Stimulated activated CD8-positive, alpha-beta memory T cell treated with anti-CD3 and anti-CD28 coated beads, Interleukin-7, amount 100 ng/mL, for 24 hours (primary cell): ENCODE measurements at places on chromosomes 1 and 21.

GRCh38 chr1:180851995-180852887 is 60.5 kb upstream of the KIAA1614 start:
- DNase-seq: no peak

DNA sequence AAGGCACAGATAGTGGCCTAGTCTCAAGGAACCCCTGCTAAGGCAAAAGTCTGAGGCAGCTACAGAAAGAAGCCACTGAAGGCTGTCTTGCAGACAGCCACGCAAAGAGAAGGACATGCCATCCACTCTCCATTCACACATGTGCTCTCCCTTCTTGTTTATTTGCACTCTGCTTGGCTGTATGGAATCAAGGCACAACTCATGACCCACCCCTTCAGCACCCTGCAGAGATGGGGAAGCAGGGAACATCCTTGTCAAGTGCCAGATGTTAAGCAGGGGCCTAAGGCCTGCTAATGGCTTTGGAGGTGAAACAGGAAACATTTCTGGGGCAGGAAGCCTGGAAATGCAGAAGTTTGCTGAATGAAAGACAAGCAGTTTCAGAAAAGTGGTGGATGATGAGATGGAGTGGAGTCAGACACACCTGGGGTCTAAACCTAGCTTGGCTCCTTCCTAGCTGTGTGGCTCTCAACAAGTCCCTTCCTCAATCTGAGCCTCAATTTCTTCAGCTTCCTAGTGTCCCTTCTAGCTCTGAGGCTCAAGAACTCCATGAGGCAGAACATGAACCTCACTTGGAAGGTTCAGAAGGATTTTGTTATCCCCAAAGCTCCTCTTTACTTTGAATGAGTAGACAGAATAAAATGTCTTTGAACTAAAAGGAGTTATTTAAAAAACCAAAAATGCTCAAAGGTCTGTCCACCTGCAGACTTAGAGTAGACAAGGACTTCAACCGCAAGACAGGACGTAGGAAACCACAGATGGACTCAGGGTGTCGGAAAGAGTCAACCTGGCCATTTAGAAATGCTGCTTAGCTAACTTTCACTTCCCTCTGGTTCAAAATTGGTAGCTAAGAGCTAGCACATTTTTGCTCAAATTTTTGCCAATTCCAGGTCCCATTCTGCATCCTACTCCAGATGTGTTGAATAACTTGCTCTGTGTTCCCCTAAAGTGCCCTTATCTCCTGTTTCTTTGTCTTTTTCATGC is 283.1 kb downstream of the PLPP3 start:
- DNase-seq: no peak

- no peak for DNase-seq
Measured at GRCh38 chr1:915295-916172, 8.2 kb upstream of the SAMD11 start.

GRCh38 chr1:245575710-245576109 is 420.9 kb downstream of the KIF26B start:
- no peak for DNase-seq

DNA sequence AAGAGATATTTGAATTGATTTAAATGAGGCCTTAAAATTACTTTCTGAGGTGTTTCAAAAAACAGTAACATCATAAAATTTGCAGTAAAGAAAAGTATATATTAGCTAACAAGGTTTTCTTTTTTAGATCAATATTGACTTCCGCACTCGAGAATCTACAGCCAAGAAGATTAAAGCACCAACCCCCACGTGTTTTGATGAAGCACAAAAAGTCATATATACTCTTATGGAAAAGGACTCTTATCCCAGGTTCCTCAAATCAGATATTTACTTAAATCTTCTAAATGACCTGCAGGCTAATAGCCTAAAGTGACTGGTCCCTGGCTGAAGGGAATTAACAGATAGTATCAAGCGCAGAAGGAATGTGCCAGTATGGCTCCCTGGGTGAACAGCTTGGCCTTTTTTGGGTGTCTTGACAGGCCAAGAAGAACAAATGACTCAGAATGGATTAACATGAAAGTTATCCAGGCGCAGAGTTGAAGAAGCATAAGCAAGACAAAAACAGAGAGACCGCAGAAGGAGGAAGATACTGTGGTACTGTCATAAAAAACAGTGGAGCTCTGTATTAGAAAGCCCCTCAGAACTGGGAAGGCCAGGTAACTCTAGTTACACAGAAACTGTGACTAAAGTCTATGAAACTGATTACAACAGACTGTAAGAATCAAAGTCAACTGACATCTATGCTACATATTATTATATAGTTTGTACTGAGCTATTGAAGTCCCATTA is 3.6 kb downstream of the RGS1 start:
- no peak for DNase-seq

GRCh38 chr1:13901039-13901438 is 201.1 kb downstream of the PRDM2 start:
- DNase-seq: no peak

GRCh38 chr1:84223751-84224432 is 77.6 kb upstream of the SAMD13 start:
- no peak for DNase-seq

GRCh38 chr1:211639475-211640300 is 35.7 kb downstream of the NEK2 start:
- DNase-seq: no peak

DNA sequence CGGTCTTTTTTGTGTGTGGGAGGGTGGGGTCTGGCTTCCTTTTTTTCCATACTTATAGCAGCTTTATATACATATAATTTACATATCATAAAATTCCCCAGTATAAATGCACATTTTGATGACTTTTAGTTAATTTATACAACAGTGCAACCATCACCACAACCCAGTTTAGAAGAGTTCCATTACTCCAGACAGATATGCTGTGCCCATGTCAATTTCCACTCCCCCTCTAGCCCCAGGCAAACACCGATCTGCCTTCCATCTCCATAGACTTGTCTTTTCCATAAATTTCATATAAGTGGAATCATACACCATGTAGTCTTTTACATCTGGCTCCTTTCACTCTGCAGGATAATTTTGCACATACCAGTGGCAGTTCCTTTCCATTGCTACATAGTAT is 139.2 kb upstream of the SYT6 start:
- DNase-seq: no peak

DNA sequence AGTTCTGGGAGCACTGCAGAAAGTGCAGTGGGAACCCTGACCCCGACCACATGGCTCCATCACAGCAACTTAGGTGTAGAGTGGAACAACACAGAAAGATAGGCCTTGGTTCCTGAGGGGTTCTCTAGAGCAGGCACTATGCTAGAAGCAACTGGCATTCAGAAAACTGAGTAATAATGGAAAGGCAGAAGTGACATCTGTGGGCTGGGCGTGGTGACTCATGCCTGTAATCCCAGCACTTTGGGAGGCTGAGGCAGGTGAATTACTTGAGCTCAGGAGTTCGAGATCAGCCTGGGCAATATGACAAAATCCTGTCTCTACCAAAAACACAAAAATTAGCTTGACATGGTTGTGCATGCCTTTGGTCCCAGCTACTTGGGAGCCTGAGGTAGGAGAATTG is 5.3 kb downstream of the MRPS15 start:
- DNase-seq: no peak

GRCh38 chr1:224433041-224433691 is 1.4 kb downstream of the WDR26 start:
- no peak for DNase-seq

DNA sequence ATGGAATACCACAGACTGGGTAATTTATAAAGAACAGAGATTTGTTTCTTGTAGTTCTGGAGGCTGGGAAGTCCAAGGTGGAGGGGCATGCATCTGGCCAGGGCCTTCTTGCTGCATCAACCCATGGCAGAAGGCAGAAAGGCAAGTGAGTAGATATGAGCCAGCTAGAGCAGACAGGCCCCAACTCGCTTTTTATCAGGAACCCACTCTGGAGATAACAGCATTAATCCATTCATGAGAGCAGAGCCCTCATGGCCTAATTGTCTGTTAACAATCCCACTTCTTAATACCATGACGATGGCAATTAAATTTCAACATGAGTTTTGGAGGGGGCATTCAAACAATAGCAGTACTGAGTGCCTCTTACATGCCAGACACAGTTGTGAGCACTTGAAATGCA is 87.2 kb upstream of the SOX13 start:
- DNase-seq: no peak

- no peak for DNase-seq
Measured at GRCh38 chr21:43961382-43961909, 50.7 kb upstream of the TRAPPC10 start.

GRCh38 chr1:184745929-184746638 is 8.6 kb downstream of the EDEM3 start:
- no peak for DNase-seq

DNA sequence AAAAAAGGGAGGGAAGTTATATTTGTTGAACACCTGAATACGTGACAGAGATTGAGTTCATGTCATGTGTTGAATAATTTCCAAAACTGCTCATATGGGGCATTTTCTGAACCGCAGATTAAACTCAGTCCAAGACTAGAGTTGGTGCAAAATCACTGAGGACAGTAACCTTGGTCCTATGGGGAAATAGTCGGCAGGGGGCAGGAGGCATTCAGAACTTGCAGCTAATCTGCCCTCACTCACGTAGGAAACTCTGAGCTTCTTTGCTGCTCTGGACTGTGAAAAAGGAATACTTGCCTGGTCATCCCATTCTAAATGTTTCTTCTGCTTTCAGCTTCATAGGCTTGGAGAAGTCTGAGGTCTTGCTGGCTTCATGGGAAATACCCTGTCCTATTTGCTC is 228.3 kb upstream of the ZP4 start:
- no peak for DNase-seq

DNA sequence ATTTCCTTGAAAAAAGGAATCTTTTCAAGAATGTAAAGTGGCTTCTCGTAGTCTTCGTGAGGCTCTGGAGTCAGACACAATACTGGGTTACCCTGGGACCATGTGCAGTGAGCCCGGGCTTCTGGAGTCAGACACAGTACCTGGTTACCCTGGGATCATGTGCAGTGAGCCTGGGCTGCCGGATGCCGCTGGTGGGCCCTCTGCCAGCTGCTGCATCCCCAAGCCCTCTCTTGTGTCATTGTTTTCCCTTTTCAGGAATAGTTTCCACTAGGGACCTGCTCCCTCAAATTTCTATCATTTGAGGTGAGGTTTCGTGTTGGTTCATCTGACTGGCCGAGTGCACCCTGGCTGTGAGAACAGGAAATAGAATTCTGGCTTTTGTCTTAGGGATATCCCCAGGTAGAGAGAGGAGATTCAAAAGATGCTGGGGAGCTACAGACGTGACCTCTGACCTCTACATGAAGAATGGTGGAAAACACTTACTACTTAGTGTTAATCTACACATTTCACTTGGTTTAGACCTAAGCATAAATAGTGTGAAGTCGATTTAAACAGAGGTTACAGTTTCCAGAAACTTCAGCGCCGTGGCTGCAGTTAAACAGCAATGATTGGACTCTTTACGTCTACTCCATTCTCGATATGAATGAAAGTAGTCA is 10.6 kb downstream of the ADARB1 start:
- DNase-seq: no peak

- no peak for DNase-seq
Measured at GRCh38 chr1:165395478-165395877, 39.0 kb upstream of the LMX1A start.

DNA sequence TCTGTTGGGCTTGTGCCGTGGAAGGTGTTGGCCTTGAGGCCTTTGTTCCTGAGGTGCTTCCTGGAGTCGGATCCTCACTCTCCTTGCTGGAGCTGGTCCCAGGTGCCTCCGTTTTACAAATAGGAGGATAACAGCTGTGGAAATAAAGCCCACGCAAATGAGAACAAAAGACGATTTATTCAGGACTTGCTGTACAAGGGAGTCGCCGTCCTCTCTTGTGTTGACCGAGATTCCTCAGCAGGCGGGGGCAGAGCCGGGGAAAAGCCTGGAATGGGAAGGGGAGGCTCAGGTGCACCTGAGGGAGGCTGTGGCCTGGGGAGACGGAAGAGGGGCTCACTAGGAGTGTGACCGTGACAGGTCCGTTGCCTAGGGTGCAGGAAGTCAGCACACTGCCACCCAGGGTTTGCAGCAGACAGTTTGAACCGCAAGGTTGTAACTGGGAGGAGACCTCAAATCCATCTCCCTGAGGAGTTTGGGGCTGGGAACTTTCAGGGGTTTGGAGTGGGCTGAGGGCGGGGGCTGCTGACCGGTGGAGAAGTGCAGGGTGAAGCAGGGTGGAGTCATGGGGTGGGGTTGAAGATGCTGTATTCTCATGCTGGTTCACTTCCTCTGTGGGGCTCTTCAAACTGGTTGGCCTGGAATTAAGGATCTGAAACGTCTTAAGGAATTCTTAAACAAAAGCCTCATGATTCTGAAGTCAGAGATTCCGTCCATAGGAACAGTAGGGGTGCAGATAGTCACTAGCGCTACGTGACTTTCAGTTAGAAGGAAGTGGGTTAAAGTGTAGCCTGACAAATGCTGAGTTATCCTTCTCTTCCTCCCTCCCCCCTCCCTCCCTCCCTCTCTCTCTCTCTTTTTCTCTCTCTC is 2.6 kb upstream of the CSTB start:
- DNase-seq: no peak

DNA sequence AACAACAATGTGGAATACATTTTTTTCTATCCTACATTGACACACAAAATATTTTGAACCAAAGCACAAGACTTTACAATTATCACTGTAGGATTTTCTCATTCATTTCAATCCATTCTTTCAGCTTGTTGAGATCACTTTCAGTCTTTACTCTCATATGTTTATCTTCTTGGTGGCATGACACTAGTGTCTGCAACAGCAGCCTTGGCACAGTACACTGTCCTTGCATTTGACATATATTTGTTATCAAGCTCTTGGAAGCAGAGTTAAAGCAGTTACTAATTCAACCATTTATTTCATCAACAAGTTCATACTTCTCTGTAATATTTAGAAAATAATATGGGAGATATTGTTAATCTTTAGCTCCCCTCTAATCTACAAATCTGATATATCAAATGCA is 922.4 kb upstream of the ADGRL2 start:
- DNase-seq: no peak

DNA sequence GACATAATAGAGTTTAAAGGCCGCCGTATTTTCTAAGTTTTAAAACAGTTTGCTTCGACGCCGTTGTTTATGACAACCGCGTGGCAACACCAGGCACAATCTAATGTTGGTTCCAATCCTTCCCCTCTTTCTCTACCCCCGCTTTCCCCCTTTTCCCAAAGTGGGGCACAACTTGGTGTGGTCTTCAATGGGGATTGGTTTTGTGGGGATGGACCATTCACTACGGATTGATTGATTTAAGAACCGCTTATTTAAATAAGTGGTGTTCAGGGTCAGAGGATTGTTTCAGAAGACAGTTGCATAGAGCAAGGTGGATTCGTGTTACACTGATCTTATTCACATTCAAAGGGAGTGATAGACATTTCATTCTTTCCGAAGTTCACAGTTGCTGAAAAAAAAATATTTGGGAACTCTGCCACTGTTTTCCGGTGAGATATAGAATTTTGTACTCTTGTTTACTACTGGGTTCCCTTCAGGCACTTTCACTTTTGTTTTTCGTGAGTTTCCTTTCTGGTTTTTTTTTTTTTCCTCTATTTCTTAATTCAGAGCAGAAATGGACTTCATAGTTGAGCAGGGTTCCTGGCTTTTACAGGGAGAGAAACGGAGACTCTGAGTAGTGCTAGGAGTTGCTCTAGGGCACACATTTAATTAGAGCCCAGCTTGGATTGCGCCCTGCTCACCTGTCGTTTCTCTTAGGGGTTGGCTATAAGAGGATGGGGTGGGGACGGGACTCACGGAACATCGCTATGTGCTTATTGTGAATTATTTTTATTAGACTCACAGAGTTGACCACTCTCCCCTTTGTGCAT is 79.6 kb upstream of the AK4 start:
- no peak for DNase-seq
